ENCODE measurements at places on chromosomes 12 and 14.

DNA sequence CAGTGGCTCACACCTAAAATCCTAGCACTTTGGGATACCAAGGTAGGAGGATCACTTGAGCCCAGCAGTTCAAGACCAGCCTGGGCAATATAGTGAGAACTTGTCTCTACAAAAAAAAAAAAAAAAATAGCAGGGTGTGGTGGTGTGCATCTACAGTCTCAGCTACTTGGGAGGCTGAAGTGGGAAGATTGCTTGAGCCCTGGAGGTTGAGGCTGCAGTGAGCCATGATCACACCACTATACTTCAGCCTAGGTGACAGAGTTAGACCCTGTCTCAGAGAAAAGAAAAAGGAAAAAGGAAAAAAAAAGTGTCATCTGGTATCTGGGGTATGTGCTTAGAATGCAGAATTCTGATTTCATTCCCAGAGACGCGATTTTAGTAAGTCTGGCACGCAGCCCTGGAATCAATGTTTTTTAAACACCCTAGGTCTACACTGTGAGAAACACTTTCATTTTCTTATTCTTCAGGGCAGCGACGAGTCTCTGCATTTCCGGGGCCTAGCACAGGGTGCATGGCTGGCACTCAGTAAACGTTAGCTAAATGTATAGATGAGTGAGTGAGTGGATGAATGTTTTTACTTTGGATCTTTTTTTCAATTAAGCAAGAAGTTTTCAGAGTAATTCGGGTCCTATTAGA is 243.8 kb upstream of the PWP1 start:
- peak; percentile 31 for DNase-seq

- DNase-seq = no peak
Measured at GRCh38 chr12:19591951-19592350, 152.7 kb downstream of the AEBP2 start.

- peak; percentile 54 for DNase-seq
Measured at GRCh38 chr12:50055831-50056638, 1.4 kb upstream of the ASIC1 start.

DNA sequence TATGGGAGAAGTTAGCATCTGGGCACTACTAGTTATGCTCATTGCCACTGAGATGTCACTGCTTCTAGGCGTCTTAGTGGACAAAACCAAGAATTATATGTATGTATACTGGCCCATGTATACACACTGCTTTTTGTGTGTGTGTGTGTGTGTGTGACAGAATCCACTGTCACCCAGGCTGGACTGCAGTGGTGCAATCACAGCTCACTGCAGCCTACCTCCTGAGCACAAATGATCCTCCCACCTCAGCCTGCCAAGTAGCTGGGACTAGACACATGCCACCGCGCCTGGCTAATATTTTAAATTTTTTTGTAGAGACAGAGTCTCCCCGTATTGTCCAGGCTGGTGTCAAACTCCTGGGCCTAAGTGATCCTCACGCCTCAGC is 25.2 kb downstream of the LIMA1 start:
- DNase-seq = no peak

- DNase-seq = no peak
Measured at GRCh38 chr14:79960288-79960687, 251.0 kb downstream of the DIO2 start.

DNA sequence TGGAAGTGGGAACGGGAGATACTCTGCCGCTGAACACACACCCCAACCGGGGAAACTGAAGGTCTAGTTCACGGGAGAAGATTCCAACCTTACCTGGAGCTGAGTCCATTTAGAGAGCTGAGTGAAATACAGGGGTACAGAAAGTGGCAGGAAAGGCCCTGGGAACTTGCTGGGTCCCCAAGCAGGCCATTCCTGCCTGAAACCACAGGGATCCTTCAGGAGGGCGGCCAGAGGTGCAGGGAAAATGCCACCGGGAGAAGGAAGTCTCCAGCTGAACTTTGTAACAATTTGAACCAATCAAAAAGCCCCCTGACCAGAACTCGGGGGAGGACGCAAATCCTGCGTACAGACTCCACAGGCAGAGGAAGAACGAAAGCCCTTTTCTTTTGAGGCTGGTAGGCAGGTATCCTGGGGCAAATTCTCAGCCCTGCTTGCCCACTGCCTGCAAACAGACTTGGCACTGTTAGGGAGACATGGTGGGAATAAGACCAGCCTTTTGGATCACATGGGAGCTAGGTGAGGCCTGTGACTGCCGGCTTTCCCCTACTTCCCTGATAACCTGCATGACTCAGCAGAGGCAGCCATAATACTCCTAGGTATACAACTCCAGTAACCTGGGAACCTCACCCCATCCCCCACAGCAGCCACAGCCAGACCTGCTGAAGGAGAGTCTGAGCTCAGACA is 170.9 kb downstream of the SEC23A start:
- no peak for DNase-seq

- DNase-seq = no peak
Measured at GRCh38 chr12:47094804-47095203, 15.0 kb upstream of the AMIGO2 start.

GRCh38 chr14:41062826-41063225 is 543.9 kb upstream of the LRFN5 start:
- DNase-seq = peak; percentile 21

DNA sequence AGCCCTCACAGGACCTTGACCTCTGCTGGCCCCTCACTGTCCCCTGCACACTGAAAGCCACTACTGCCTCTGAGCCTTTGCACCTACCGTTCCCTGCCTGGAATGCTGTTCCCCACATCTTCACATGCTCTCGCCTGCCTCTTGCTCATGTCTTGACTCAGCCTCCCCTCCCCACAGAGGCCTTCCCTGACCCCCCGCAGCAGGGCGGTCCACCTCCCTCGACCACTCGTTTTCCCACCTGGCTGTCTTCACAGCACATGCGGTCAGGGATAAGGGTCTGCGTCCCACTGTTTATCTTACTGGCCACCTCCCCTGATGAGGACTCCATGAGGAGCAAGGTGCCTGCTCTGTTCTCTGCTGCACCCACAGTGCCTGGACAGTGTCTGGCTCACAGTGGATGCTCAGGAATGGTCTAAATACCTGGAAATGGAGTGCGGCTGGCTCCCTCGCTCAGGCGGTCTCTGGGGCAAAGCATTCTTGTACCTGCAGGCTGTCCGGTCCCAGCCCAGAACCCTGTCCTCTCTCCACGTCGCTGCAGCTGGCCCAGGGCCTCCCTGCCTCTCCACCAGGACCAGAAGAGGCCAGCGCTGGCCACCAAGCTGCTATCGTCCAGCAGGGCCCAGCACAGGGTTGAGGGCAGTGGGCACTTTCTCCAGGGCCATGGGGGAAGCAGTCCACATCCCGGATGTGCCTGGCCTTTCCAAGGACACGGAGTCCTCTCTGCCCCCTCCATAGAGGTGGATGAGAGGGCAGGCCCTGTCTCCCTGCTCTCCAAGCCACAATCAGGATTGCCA is 107.4 kb downstream of the NCOR2 start:
- no peak for DNase-seq

DNA sequence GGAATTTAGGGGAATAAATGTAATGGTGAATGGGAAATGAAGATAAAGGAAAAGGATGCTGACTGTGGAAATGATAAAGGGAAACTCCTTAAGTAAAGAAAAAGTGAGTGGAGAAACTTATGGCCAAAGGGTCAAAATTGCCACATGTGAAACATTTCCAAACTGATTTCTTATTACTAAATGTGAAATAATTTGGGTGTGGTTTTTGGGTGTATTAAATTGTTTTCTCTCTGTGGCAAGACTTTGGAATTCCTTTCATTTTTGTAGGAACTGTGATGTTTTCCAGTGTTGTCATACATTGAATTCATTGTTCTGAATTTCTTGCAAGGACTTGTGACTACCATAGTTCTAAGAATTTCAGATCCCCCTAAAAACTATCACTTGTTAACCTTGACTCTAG is 1891.5 kb upstream of the SEL1L start:
- DNase-seq = peak; percentile 31

- DNase-seq = no peak
Measured at GRCh38 chr12:1322821-1323220, 271.6 kb downstream of the FBXL14 start.

Data from fibroblast of mammary gland (primary cell).